Activated T-helper 17 cell treated with anti-CD3 and anti-CD28 coated beads, Interleukin-2, amount 50 U/mL, for 72 hours (primary cell): ENCODE measurements at places on chromosomes 7 and 10. TPM values are rescaled to one million over a fixed set of nuclear protein-coding genes. Genes with fewer than 3 reads are reported as not detected.
A peak's percentile ranks its signal among the peaks of the same experiment; 100 is the strongest.

DNA sequence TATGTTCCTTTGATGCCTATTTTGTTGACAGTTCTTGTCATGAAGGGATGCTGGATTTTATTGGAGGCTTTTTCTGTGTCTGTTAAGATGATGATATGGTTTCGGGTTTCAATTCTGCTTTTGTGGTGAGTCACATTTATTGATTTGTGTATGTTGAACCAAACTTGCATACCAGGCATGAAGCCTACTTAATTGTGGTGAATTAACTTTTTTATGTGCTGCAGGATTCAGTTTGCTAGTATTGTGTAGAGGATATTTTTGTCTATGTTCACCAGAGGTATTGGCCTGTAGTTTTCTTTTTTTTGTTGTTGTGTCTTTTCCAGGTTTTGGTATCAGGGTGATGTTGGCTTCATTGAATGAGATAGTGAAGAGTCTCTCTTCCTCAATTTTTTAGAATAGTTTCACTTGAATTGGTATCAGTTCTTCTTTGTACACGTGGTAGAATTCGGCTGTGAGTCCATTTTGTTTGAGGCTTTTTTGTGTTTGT lies 345.9 kb downstream of the KIF20B start:
- no peak for ATAC-seq

GRCh38 chr7:86942995-86943394 lies 116.5 kb downstream of the ELAPOR2 start:
- no peak for ATAC-seq

DNA sequence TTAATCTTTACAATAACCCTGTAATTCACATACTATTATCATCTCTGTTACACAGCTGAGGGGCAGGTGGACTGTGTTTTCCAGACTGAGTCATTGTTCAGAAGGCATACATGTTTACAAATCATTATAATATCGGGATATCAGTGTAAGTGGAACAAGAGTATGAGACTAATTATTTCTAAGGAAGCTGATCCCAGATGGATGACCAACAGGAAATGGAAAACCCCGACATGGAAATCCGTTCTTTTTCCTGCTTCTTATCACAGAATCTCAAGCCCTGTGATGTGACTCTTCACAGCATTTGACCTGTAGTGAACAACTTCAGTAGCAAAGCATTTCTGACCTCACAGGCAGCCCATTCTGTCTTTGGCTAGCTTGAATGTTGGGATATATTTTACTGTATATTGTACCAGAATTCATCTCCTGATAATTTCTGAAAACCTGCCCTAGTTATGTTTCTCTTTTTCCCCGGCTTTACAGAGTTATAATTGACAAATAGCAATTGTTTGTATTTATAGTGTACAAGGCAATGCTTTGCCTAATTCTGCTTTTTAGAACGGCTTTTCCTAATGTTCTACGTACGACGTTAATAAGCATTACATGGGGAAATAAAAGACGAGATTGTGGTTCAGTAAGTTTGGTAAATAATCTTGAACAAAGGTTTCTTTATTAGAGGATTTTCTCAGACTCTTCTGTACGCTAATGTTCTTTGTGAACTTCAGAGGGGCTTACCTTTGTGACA lies 78.6 kb upstream of the SYPL1 start:
- ATAC-seq, result no peak

TDRD1 gene
- total RNA-seq, result 0.09 TPM

- ATAC-seq, result no peak
Measured at GRCh38 chr7:150846291-150847115, 5.8 kb upstream of the AOC1 start.

GRCh38 chr7:6691609-6692106 lies 15.1 kb downstream of the ZNF12 start:
- no peak for ATAC-seq

- ATAC-seq, result peak; percentile 12
Measured at GRCh38 chr7:106480616-106481031, 180.3 kb downstream of the CCDC71L start.

NPFFR1 gene
- total RNA-seq, result not detected

DNA sequence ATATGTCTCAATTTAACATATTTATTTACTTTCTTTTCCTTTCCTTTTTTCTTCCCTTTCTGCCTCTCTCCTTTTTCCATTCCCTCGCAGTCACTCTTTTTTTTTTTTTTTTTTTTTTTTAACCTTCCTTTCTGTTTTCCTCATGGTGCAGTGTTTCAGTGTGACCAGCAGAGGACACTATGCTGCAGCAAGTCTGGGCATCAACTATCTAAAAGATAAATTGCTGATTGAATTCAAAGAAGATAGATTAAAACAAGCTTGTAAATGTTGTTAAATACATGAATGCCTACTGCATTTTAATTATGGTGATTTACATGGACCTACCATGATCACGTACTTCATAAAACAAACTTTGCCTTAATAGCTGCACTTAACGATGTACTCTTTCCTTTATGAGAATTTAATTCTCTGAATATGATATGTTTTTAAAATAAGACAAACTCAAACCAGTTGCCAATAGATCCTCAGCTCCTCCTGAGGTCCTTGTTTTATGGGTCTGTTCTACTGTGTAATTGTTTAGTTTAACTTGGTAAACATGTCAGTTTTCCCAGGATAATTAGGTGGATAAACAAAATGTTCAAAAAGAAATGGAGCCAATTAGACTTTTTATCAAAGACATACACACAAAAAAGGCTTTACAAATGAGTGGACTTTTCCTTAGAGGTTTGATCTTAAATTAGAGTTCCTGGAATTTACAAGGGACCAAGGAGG lies 101.0 kb upstream of the AGR3 start:
- no peak for ATAC-seq

DNA sequence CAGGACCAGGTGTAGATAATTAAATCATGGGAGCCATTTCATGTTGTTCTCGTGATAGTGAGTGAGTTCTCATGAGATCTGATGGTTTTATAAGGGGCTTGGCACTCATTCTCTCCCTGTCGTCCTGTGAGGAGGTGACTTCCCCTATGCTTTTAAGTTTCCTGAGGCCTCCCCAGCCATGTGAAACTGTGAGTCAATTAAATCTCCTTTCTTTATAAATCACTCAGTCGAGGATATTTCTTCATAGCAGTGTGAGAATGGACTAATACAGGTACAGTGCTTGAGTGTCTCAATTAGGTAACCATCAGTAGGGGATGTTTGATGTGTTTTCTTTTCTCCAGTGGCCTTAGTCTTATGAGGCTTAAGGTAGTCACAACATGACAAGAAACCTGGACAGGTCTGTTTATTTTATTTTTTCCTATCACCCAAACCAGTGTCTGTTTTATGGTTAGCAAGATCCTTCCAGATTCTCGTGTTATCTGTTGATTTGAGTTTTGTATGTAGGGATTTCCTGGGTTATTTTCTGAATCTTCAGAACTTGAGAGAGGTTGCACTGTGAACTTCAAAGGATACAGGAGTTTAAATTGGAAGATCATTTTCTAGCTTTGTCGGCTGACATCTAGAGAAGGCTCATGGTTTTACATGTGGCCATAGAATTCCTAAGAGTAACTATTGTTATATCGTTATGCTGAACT lies 32.1 kb downstream of the UMAD1 start:
- ATAC-seq, result peak; percentile 90

GPR22 gene
- total RNA-seq, result not detected

DNA sequence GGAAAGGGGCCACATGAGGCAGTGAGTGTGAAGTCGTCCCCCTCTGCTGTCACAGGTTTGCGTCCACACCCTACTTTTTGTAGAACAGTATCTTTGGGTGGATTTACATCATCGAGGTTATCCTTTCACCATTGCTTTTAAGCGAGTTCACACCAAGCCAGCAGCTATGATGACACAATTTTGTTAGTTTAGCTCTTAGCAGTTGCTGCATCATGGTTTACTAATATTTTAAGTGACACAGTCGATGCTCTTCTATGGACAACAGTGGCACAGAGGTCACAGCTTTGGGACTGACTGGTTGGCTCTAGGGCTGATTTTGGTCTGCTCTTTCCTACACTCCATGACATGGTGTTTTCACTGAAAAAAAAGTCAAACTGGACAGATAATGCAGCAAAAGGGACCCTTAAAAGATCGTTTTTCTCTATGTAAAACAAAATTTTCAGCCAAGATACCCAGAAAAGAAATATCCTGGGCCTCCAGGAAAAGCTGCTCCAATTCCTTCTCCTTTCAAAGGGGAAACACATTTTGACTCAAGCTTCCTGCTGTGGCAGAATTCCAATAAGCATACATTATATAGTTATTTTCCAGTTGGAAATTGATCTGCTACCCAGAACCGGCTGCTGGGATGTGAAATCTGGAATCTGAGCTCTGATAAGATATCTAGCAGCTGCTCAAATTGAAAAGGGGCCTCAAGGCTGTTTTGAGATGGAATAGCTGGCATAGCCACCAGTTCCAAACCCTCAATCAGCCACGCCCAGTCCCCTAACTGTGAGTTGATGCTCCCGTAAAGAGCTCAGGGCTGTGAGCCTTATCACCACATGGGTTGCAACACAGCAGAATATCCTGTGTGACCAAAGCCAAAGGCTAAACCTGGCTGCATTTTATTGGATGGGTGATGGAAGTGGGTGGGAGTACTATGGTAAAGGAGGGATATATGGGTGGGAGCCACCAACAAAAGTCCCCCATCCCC lies 114.2 kb downstream of the SMURF1 start:
- ATAC-seq, result no peak

- no peak for ATAC-seq
Measured at GRCh38 chr10:65838811-65839210, 1087.0 kb upstream of the LRRTM3 start.

- no peak for ATAC-seq
Measured at GRCh38 chr7:1537535-1538412, 7.3 kb downstream of the MAFK start.

- ATAC-seq, result no peak
Measured at GRCh38 chr10:88209837-88210561, 346.6 kb downstream of the PTEN start.

VCL gene
- total RNA-seq, result 18.4 TPM

DNA sequence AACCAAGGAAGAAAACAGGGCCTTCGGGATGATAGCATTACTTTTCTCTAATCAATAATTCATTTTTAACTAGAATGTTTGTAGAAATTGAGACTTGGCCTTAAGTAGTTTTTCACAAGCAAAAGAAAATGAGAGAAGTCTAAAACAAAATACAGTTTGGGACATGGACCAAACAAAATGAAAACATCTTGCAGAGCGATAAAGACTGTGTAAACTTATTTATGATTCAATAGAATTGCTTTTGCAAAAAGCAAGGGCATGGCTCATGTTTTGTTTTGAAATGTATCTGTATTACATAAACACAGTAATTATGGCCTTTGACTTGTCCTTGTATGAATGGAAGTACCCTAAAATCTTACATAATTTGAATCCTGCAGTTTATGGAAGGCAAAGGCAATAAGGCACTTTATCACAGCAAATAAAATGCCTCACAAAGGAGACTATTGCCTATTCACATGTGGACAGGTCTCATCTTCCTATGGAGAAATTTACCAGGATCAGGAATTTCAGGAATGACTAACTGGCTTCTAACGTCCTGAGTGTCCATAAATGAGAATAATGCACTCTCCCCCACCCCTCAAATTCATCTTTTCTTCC lies 295.2 kb downstream of the PTEN start:
- ATAC-seq, result no peak

DNA sequence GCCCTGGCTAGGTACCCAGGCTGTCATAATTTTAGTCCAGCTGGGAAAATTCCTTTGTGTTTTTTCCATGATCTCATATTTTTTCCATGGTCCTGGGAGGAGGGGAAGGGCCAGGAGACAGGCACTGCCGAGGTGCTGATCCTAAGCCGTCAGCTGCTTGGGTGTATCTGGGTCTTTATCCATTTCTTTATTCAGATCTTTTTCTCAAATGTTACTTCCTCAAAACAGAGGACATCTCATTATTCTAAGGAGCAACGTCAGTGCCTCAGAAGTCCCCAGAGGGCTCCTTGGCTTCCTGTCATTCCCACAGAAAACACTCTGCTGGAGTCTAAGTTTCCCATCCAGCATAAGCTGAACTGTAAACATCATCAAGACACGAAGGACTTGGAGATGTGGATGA lies 2.8 kb upstream of the OR6V1 start:
- no peak for ATAC-seq

IKZF1 gene
- 253 TPM for total RNA-seq

TYW1B gene
- total RNA-seq, result 2.9 TPM

- ATAC-seq, result no peak
Measured at GRCh38 chr10:2686691-2687090, 380.7 kb upstream of the PFKP start.

GRCh38 chr7:141477865-141478264 lies 73.3 kb upstream of the AGK start:
- no peak for ATAC-seq

SFRP5 gene
- not detected for total RNA-seq

- ATAC-seq, result peak; percentile 55
Measured at GRCh38 chr10:71727105-71727737, 7.6 kb upstream of the C10orf105 start.

- no peak for ATAC-seq
Measured at GRCh38 chr7:139651308-139651707, 126.5 kb downstream of the HIPK2 start.

DNA sequence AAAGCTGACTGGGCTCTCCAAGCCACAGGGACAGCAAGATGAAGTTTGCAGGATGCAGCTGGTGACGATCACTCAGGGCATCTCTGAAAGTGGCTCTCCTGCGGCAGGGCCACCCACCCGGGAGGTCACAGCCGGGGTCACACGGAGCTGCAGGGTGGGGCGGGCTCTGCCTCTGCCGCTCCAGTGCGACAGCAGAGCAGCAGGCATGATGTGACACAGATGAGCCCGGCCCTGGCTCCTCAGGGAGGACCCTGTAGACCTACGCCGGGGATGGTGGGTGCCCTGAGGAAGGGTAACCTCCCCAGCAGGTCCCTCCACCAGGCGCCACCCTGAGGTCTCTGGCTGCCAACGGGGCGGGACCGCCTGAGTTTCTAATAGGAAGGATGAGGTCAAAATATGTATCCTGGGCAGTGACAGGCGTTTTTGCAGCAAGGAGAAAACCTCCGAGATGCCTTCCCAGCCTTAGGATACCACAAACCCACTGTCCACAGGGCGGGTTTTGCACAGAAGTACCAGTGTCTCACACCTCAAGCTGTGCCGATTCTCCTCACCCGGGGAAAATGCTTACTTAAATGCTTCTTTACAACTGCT lies 114.8 kb upstream of the DIP2C start:
- peak; percentile 43 for ATAC-seq

SHTN1 gene
- total RNA-seq, result 0.13 TPM

DNA sequence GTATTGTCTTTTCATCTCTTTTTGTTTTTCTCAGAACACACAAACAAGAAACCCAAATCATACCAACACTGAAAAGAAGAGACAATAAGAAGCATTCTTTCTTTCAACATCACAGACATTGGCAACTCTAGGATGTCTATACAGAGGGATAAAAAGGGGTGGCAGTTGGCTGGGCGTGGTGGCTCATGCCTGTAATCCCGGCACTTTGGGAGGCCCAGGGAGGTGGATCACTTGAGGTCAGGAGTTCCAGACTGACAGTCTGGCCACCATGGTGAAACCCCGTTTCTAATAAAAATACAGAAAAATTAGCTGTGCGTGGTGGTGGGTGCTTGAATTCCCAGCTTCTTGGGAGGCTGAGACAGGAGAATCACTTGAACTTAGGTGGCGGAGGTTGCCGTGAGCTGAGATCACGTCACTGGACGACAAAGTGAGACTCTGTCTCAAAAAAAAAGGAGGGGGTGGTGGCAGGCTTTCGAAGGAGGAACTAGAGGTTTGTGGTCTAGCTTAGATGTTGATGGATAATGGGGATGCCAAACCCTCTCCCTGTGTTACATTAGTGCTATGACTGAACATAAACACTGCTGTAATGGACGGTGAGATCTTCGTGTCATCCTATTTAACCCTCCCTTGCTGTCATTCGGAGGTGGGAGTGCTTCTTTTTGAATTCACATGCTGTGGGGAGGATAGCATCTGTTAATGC lies 9.4 kb downstream of the CNNM2 start:
- ATAC-seq, result no peak
